T-helper 2 cell treated with Interferon-gamma antibody and Interleukin-4, amounts not matched to agents 100 ng/mL and 5 ng/mL, for 36 hours (primary cell): ENCODE measurements at places on chromosomes 2 and 18. TPM values are rescaled to one million over a fixed set of nuclear protein-coding genes. Genes with fewer than 3 reads are reported as not detected.

MYOM1 gene
- total RNA-seq = 1.5 and 1.8 TPM in 2 replicates

IGFBP5 gene
- not detected in 2 replicates for total RNA-seq

TFCP2L1 gene
- 0.02 TPM in 2 replicates for total RNA-seq

CBLN2 gene
- total RNA-seq = not detected in 2 replicates

IRS1 gene
- total RNA-seq = 1.8 and 1.9 TPM in 2 replicates

SERPINB12 gene
- total RNA-seq = not detected in 2 replicates

TUBB8B gene
- not detected in 2 replicates for total RNA-seq

SESTD1 gene
- total RNA-seq = 11.4 and 13.6 TPM in 2 replicates

GKN2 gene
- not detected in 2 replicates for total RNA-seq

CD8B gene
- total RNA-seq = 0.68 and 0.80 TPM in 2 replicates

TNFRSF11A gene
- total RNA-seq = 29.6 and 30.8 TPM in 2 replicates

ARHGEF4 gene
- 0.41 TPM in 1 of 2 replicates, not detected in the other for total RNA-seq

FRZB gene
- not detected in 2 replicates for total RNA-seq

B3GNT7 gene
- total RNA-seq = not detected in 2 replicates

SMAD2 gene
- 188 and 192 TPM in 2 replicates for total RNA-seq

PAX8 gene
- total RNA-seq = 0.32 and 0.45 TPM in 2 replicates

ANTXR1 gene
- 0.02 TPM in 1 of 2 replicates, not detected in the other for total RNA-seq

PNO1 gene
- 16.1 and 18.4 TPM in 2 replicates for total RNA-seq

GALNT14 gene
- total RNA-seq = 0.16 and 0.20 TPM in 2 replicates

VWC2L gene
- total RNA-seq = not detected in 2 replicates

CHST9 gene
- not detected in 2 replicates for total RNA-seq

CNRIP1 gene
- total RNA-seq = not detected in 2 replicates

TSPYL6 gene
- total RNA-seq = not detected in 2 replicates

CDH20 gene
- not detected in 2 replicates for total RNA-seq

CD302 gene
- total RNA-seq = 0.27 and 0.34 TPM in 2 replicates
